Activated T-cell treated with anti-CD3 and anti-CD28 coated beads, Interleukin-2, amount 50 U/mL, for 72 hours (primary cell): ENCODE measurements at places on chromosomes 2 and 18. TPM values are rescaled to one million over a fixed set of nuclear protein-coding genes. Genes with fewer than 3 reads are reported as not detected.

Gene TMEM169
- 1.6 TPM for total RNA-seq

Gene SERPINB3
- not detected for total RNA-seq

DNA sequence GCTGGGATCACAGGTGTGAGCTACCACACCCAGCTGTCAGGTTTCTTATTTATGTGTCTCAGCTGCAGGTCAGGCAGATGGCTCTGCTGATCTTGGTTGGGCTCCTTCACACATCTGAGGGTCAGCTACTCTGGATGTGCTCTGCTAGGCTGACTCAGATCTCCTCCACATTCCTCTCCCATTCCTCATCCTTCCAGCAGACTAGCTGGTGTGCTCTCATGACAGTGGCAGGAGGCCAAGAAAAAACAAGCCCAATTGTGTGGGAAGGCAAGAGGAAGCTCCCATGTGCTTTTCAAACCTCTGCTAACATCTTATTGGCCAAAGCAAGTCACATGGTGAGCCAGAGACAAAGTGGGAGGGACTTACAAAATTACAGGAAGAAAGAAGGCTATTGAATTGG lies 11.7 kb upstream of the MSH6 start:
- no peak for DNase-seq

Gene PROM2
- 0.38 TPM for total RNA-seq

DNA sequence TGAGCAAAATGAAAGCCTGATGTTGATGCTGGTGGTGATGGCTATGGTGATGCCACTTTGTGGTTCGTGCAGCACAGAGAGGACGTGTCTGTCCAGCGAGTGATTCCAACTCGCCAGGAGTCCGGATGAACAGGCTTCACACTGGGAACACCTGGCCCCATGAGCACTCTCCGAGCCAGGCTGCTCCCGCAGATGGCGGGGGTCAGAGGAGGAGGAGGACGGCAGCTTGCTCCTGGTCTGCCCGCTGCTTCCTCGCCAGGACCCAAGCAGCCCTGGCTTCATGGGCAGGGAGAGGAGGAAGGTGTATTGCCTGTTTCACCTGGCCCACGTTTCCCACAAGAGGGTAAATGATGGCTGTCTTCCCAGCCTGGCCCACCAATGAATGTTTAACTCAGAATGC lies 121.6 kb downstream of the MTCL1 start:
- no peak for DNase-seq

- DNase-seq = no peak
These were observed 4.3 kb downstream of the APCDD1 start for GRCh38 chr18:10458691-10459090.

GRCh38 chr2:43407935-43408334 lies 181.5 kb upstream of the ZFP36L2 start:
- no peak for DNase-seq

Gene IL36RN
- not detected for total RNA-seq

Gene ANAPC1
- total RNA-seq = 92.8 TPM

Gene TNFRSF11A
- total RNA-seq = 5.4 TPM

DNA sequence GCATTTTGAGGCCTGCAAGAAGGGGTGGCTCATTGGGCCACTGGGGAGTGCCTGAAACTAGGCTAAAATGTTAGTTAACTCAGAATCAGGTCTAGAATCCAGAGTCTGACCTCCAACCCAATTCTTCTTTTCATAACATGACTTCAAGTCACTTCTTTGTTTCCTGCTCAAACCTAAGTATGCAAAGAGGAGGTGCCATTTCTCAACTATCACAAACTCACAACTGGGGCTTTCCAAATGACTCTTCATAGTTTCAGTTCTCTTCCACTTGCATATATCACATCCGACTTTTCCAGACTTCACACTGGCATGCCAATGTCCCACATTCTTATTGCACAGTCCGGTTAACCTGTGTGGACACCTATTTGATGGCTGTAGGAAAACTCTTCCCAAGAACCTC lies 211.6 kb downstream of the TCF4 start:
- no peak for DNase-seq
